Esophagus squamous epithelium (tissue), 5 donors: ENCODE measurements at places on chromosomes 1 and 21. TPM values are rescaled to one million over a fixed set of nuclear protein-coding genes. Genes with fewer than 3 reads are reported as not detected.

Gene SLC37A1
- 11.8 TPM for total RNA-seq

Gene NBPF26
- 8.9 TPM for total RNA-seq

Gene ATP1A4
- 1.8 TPM for total RNA-seq

Gene TMIGD3
- total RNA-seq, result 2.9 TPM

Gene HAO2
- total RNA-seq, result not detected

Gene TMEM82
- not detected for total RNA-seq

Gene HTR6
- total RNA-seq, result not detected

Gene CATSPERE
- 0.57 TPM for total RNA-seq

Gene SIM2
- total RNA-seq, result 20.3 TPM

Gene TMPRSS3
- total RNA-seq, result not detected

Gene ADAM30
- total RNA-seq, result not detected

Gene GSTM1
- total RNA-seq, result 299 TPM

Gene GPA33
- total RNA-seq, result not detected

Gene OLFML3
- total RNA-seq, result 1.2 TPM

Gene DDAH1
- total RNA-seq, result 6.1 TPM

Gene AGT
- total RNA-seq, result 0.95 TPM

Gene CFHR3
- not detected for total RNA-seq

Gene EPHX1
- total RNA-seq, result 78.7 TPM

Gene CD1E
- 0.99 TPM for total RNA-seq

Gene LCE1C
- total RNA-seq, result not detected

Gene CD1B
- total RNA-seq, result not detected

Gene SLC1A7
- 0.57 TPM for total RNA-seq

Gene G0S2
- 6.7 TPM for total RNA-seq

Gene TRIM46
- 0.53 TPM for total RNA-seq

Gene GPR37L1
- total RNA-seq, result 0.09 TPM

Gene HPDL
- 4.5 TPM for total RNA-seq

Gene SPATA45
- not detected for total RNA-seq
